EL (cell line): ENCODE measurements at places on chromosomes 3 and 15.
A peak's percentile ranks its signal among the peaks of the same experiment; 100 is the strongest.

DNA sequence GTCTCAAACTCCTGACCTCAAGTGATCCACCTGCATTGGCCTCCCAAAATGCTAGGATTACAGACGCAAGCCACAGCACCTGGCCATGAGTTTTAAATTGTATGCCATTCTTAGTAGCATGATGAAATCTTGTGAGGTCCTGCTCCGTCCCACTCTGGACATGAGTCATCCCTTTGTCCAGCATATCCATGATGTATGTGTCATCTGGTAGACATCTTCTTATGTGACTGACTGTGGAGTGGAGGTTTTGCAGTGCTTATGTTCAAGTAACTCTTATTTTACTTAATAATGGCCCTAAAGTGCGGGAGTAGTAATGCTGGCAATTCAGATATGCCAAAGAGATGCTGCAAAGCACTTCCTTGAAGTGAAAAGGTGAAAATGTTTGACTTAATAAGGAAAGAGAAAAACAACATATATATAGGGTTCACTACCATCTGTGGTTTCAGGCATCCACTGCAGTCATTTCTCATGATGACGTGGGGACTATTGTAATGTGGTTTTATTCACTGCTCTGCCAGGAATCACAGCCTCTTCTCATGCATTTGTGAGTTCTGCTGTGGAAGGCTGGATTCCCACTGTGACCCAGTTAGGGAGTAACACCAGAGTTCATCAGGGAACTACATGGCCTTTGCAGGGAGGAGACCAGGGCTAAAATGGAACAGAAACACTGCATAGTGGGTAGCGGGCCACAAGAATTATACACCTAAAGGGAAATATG lies 204.6 kb upstream of the STRIT1 start:
- DNase-seq = peak; percentile 88

DNA sequence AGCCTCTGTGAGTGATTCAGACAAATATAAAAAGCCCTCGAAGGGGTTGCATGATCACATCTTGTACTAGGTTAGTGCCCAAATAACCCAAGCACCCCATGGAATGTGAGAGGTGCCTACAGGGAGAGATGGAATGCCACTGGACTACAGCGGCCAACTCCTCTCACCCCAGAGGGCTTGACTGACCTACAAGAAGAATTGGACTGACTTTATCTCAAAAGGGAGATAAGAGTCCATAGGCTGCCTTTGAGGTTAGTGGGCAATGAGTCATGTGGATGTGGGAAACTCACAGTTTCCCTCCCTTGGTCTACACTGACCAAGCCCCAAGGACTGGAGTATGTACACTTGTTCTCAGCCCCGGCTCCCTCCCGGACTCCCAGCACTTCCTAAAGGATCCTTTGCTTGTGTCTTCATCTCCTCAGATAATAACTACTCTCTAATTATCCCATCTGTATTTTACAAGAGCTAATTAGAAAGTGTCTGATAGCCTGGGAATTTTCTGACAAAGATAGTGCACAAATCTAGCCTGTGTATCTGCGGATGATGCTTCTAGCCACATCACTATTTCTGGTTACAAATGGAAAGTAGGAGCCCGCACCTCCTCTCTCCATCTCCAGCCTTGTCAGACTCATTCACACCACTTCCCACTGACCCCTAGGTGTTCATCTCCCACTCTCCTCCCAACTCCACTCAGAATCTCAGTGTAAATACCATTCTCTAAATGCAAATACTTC lies 547.8 kb upstream of the TBL1XR1 start:
- peak; percentile 90 for DNase-seq

DNA sequence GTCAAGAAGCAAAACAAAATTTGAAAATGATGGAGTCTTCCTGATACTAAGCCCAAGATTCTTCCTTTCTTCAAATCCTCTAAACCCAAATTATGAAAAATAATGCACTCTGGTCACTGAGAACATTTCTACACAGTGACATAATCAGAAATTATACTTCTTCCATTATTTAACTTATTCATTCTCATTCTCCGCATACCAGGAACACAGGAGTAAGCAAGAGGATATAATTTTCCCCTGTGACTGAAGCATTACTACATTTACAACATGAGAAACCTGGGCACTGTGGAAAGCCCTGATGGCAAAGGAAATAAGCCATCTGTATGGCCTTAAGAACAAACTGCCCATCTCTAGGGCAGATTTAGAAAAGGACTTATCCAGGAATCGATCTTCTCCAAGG lies 47.0 kb downstream of the EXD1 start:
- peak; percentile 62 for DNase-seq

- DNase-seq = no peak
Measured at GRCh38 chr3:16467393-16467792, 46.1 kb downstream of the RFTN1 start.

DNA sequence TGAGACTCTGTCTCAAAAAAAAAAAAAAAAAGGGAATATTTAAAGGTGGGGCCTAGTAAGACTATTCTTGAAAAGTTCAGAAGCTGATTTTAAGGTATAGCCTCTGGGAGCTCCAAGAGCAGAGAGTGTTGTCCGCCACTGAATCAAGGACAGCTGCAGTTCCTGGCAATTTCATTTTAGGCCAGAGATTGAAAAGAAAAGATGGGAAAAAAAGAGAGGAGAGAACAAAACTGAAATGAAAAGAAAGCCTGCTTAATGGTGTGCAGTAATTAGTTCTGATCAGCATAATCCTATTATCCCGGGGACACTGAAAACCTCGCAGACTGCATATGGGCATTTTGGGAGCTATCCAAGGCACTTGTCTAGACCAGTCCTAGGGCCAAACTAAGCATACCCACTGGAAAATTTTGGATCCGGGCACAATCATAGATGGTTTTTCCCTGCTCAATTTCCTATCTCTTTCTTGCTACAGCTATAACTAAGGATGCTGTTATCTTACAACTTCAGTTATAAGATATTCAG lies 43.2 kb downstream of the EHHADH start:
- no peak for DNase-seq

- peak; percentile 51 for DNase-seq
Measured at GRCh38 chr3:185176750-185177359, 24.0 kb upstream of the C3orf70 start.

GRCh38 chr3:6079561-6080179 lies 781.2 kb upstream of the GRM7 start:
- no peak for DNase-seq

- DNase-seq = peak; percentile 44
Measured at GRCh38 chr3:20668411-20668810, 482.4 kb upstream of the SGO1 start.

GRCh38 chr3:14583548-14584091 lies 43.5 kb upstream of the GRIP2 start:
- DNase-seq = peak; percentile 29

DNA sequence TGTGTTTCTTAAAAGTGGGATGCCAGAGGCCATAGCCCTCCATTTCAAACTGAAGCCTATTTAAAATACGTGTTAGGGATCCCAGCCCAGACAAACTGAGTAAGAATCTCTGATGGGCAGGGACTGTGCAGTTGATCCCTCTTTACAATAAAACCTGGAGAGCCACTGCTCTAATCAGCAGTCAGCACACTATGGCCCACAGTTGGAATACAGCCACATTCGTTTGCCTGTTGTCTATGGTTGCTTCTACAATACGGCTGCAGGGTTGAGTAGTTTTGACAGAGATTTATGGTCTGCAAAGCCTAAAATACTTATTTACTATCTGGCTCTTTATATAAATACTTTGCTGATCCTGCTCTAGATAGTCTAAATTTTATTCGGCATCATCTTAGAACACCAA lies 32.4 kb downstream of the TJP1 start:
- no peak for DNase-seq

- DNase-seq = no peak
Measured at GRCh38 chr15:93694033-93694432, 537.3 kb upstream of the MCTP2 start.

- peak; percentile 40 for DNase-seq
Measured at GRCh38 chr3:144187531-144188210, 216.0 kb downstream of the DIPK2A start.

- no peak for DNase-seq
Measured at GRCh38 chr15:33946152-33946551, 22.1 kb upstream of the CHRM5 start.

DNA sequence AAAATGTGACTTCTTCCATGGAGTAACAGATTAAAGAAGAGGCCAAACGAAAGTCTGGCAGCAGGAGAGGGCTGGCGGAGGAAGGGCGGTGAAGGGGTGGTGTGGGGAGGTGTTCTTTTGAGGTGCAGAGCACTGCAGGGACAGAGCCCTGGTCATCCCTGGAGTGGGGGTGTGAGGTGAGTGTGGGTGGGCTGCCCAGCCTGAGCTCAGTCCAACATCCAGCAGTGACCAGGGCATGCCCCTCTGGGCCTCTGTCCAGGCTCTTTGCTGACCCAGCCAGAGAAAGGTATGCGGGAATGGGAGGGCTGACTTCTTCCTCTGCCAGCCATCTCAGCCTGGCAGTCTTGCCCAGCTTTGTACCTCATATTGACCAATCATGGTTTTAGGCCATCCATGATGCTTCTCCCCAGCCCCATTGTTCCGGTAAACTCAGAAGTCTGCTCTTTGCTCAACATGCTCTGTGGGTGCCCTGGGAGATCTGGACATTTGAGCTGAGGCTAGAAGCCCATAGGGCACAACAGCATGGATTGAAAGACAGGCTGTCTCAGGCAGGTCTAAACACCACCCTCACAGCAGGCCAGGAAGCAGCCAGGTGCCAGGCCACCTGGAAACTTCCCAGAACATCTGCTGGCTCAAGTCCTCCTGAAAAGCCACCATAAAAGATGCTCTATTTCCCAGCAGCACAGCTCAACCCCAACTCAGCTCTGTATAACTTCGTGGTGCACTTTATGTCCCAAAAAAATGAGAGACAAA lies 25.9 kb upstream of the CXCR6 start:
- DNase-seq = no peak

DNA sequence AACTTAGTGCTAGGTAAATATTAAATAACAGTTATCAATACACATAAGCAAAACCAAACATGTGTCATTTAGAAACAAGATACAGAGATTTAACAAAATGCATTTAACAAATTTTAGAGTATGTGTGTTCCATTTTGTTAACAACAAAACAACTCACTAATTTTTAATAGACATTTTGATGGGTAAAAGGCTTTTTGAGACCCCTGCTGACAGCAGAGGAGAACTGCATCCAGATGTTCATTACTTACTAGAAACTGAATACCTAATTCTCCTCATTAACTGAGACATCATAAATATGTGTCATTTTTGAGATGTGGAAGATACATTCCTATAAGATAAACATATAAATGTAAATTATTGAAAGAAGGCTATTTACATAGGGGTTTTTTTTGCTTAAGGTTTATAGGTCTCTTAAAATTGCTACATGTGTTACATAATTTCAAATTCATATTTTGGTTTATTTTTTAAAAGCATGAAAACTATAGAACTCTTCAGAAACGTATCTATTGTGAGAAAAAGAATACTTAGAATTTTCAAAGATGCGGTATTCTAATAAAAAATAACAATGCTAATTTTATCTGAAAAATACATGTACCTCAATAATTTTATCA lies 1009.8 kb downstream of the TUSC7 start:
- peak; percentile 30 for DNase-seq

DNA sequence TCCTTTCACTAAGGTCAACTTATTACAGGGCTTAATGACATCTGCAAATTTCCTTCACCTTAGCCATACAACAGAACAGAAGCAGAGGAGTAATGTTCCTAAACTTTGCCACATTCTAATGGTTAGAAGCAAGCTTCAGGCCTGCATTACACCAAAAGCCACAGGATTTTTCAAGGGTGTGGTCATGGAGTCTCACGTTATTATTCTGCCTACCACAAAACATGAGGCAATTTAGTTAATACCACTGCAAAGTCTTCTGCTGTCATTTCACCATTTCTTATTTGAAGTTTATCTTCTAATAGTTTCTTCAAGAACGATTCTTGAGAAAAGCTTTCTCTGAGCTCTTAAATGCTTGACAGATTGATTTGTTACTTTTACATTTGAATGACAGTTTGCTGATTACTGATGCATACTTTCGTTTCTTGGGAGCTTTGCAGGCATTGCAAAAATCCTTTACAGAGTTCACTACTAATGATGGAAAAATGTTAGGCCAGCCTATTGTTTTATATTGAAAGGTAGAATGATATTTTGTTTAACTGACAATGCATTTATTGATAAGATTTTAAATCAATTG lies 1257.1 kb downstream of the NSUN3 start:
- DNase-seq = no peak

GRCh38 chr15:56734013-56734635 lies 815 bp upstream of the ZNF280D start:
- peak; percentile 26 for DNase-seq

- DNase-seq = no peak
Measured at GRCh38 chr3:95508124-95508523, 1306.3 kb upstream of the EPHA6 start.

DNA sequence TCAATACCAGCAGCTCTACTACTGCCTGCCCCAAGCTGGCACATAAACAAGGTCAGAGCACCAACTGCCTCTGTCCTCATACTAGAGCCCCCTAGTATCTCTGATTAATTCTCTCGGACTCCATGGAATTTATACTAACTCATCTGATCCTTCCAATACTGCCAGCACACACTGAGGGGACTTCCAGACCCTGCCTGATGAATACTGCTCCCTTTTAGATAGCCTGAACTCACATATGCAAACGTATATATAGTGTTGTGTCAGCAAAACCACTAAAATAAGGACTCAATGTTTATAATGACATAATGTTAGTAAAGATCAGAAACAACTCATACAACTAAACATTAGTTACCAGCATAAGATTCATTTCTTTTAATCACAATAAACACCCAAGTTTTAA lies 25.0 kb downstream of the CEP70 start:
- peak; percentile 70 for DNase-seq

DNA sequence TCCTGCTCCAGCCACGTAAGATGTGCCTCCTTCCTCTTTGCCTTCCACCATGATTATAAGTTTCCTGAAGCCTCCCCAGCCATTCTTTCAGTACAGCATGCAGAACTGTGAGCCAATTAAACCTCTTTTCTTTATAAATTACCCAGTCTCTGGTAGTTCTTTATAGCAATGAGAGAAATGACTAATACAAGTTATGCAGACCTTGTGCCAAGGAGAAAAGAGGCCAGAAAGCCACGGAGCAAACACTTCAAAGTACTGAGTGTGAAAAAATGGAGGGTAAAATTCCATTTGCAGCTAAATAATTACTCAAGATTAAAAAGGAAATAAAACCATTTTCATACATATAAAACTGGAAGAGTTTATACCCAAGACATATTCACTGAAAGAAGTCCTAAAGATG lies 213.6 kb upstream of the LINGO1 start:
- DNase-seq = no peak

DNA sequence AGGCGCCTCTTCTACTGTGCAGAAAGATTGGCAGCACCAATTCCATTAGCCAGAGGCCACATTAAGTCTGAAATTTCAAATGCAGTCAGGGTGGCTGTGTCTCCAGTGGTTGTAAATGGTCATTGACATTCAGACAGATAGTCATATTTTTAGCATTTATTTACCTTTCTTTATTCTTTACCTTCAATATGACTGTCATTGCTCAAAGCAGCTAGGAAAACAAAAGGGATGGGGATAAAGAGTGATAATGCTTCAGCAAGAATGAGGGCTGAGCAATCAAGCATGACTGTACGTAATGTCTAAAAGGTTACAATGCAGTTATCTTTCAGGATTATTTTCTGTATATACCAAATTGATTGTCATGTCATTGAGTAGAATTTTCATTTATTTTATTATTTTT lies 360.4 kb downstream of the EFHB start:
- DNase-seq = no peak
